K562 (cell line): ENCODE measurements at places on chromosomes 13 and 19. TPM values are rescaled to one million over a fixed set of nuclear protein-coding genes. Genes with fewer than 3 reads are reported as not detected.

DNA sequence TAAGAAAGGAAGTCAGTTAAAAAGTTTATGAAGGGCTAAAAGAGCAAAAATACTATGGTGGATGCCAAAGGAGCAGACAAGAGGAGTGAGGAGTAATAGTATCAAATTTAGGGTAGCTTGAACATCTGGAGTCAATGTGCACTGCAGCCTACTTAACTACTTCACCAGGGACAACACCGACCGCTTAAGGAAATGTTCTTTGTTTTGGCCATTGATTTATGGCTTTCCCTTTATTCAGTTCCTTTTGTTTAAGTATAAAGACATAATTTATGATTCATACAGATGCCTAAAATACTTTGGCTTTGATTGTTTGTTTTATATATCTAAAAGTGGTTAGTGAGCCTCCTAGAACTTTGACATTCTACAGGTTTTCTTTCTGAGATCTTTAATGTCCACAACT, 276.3 kb upstream of the PRR20A start:
- no peak for DNase-seq

- peak; percentile 19 for DNase-seq
Observed at GRCh38 chr13:48977286-48977625, 1.5 kb downstream of the FNDC3A start.

ATXN8OS gene
- total RNA-seq, result not detected in 2 replicates

DNA sequence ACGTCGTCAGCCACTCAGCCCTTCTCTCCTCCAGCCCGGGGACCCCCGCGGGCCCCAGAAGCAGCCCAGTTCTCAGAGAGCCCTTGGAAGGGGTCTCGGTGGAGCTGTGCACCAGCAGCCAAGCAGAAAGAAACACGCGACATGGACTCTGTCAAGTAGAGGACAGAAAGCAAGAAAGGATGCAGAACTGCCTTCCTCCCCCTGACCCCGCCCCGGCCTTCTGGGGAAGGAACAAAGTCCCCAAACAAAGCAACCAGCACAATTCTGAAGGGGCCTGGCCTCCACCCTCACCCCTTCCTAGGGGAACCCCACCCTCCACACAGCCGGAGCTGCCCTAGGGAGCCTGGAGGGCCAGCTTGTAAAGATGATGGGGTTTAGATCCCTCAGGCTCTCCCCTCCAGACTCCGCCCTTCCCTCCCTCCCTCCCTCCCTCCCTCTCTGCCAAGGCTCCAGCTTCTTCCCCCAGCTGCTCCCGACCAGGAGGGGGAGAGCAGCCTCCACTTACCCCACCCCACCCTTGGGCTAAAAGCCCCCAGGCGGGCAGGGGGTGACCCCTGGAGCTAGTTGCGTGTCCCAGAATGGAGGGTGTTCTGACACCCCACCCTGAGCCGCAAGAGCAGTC, 7.8 kb downstream of the LYL1 start:
- DNase-seq, result peak; percentile 65

DNA sequence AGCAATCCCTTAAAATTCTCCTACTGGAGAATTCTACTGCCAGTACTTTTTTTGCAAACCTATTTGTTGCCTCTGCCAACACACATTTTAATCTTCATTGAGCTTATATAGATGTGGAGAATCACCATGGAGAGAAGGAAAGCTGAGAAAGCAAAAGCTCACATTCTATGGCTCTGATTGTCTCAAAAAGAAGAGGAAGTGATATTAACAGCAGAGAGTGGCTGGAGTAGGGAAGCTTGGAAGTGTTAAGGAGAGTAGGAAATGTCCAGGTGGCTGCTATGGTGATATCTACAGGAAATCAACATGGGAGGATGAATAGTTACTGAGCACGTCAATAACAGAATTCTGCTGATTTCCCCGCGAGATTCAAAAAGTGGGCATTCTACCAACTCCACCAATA, 78.8 kb upstream of the TDRD3 start:
- DNase-seq, result no peak

GRCh38 chr13:109870696-109871370, 84.5 kb upstream of the IRS2 start:
- DNase-seq, result no peak

DNA sequence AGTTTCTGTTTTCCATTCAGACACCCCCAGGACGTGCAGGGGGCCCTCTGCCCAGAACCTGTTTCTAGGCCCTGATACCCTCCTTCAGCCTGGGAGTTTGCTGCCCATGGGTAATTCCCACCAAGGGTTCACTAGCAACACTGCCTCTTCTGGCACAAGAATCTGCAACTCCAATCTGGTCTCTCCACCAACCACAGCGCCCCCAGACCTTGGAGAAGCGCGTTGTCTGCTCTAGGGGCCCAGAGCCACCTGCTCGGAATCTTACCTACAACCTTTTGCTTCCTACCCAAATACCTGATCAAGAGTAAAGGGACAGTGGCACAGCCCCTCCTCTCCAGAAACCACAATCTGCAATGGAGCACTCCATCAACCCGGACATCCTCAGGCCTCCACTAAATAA, 763 bp downstream of the ZNF180 start:
- no peak for DNase-seq

DNA sequence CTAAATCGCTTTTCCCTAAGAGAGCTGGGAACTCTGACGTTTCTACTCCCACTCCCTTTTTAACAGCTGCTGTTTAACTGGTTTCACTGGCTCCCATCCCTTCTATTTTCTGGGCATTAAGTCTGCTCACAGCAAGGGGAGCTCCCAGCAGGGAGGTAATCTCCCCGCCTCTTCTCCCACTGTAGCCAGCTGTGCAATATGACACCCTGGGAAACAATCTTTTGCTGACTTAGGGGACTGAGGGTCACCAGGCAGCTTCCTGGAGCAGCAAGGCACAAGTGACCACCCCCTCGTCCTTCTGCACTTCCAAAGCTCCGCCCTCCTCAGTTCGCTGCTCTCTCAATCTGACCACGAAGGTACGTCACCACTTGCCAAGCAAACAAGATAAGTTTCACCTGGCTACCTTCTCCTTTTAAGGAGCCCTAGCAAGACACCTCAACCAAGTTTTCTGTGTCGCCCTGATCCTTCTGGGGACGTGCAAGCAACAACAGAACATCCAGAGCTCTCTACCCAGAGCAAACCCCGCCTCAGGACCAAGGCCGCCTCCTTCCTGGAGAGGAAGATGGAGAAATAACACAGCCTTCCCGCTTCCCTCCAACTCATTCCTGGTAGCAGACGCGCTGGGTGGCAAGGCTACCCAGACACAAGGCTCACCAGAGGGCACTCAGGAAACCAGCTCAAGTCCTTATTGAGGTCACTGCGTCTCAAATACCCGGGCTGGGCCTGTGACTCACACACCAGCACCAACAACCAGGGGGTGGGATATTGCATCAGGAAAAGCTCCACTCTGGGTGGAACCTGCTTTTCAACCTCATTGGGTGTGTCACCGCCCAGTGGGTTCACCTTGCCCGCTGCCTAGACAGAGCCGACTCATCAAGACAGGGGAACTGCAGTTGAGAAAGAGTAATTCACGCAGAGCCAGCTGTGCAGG, 92.4 kb downstream of the STK24 start:
- DNase-seq, result peak; percentile 70

CATSPERD gene
- not detected in 2 replicates for total RNA-seq

ZNF443 gene
- 2.2 and 2.8 TPM in 2 replicates for total RNA-seq

DNA sequence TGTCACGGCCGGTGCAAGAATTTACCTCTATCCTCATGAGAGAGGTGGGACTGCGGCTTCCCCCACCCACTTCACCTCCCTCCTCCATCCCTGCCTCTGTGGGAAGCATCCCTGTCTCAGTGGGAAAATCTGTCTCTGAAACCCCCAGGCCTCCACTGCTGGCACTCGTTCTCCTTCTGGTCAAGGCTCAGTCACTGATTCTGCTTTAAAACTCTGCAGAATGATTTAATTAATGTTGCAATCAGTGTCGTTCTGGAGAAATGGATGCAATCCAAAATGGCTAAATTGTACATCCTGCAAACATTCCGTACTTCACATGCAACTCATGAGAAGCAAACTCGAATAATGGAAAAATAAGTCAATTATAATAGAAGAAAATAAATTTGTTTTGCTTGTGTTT, 5.6 kb downstream of the RASL11A start:
- DNase-seq, result no peak

DNA sequence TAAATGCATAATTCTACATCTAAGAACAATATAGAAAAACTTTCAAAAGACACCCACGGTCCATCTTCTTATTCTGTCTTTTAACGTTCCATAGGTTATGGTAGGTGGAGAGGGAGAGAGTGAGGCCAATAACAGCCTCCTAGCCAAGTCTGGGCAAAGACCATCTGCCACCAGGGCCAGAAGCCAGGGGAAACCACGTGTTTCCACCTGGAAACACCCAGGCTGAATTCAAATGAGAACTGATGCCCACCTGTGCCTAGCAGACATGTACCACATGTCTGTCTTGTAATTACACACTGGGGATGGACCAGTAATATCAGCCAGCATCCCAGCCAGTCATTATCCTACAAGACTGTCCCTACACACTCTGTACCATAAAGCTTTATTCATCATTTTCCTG, 1573.1 kb downstream of the EFNB2 start:
- DNase-seq, result no peak
